Naive thymus-derived CD4-positive, alpha-beta T cell (primary cell): ENCODE measurements at places on chromosomes 3 and 15. TPM values are rescaled to one million over a fixed set of nuclear protein-coding genes. Genes with fewer than 3 reads are reported as not detected.

DNA sequence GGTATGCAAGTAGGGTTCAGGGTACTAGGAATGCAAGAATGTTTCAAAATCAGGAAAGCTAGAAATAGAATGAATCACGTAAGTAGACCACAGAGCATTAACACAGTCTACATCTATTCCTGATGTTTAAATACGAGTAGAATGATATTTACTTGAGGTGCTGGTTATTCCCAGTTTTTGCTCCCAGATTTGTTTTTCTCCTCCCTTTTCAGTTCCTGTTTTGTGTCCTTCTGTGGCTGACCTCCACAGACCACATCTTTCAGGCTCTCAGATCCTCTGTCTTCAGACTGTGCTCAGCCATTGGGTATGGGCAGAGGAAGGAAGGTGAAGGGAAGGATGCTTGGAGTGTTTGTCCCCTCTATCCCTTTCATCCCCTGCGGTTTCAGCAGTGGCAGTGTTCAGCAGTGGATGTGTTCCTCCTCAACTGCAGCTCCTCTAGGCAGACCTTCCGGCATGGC lies 276.6 kb downstream of the ZNF621 start:
- no peak for DNase-seq

DNA sequence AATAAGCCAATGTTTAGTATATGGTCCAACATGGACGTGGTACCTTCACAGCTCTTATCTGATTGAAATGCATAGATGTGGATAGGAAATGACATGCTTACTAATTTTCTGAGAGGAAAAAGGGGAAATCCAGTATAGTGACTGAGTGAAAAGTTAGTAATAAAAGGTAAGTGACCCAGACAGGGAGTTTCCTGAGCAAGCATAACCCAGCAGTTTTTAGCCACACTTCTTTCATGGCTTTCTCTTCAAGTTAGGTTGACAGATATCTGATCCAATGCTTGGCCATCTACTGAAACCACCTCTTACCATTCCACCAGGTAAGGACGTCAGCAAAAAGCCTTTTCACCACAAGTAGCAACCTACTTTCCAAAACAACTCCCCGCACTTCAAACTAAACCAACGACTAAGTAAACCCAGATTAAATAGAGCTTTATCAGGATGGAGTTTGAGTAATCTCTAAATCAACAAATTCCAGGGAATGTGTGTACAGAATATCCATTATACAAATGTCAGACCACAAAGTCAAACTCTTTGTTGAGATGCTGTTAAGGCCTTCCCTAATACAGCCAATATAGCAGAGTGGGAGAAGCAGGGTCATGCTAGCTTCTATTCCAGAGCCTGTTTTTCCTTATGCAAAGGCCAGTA lies 329.7 kb downstream of the RORA start:
- no peak for DNase-seq

RPL39L gene
- 0.81 TPM for total RNA-seq

GOLGA8R gene
- total RNA-seq = 5.3 and 7.3 TPM in 2 replicates
